LHCN-M2 (cell line): ENCODE measurements at places on chromosomes 2 and 18. TPM values are rescaled to one million over a fixed set of nuclear protein-coding genes. Genes with fewer than 3 reads are reported as not detected.

The OLA1 gene
- 120 and 123 TPM in 2 replicates for total RNA-seq

The RNF152 gene
- total RNA-seq: 0.51 and 0.63 TPM in 2 replicates

The CKAP2L gene
- total RNA-seq: 23.9 and 33.2 TPM in 2 replicates

The UCN gene
- 1.2 and 2.2 TPM in 2 replicates for total RNA-seq

The SLC1A4 gene
- 2.8 and 4.0 TPM in 2 replicates for total RNA-seq

The NFE2L2 gene
- total RNA-seq: 59.3 and 74.6 TPM in 2 replicates
